Activated CD4-positive, alpha-beta T cell treated with anti-CD3 and anti-CD28 coated beads for 1 hour (primary cell): ENCODE measurements at places on chromosomes 12 and 14.

DNA sequence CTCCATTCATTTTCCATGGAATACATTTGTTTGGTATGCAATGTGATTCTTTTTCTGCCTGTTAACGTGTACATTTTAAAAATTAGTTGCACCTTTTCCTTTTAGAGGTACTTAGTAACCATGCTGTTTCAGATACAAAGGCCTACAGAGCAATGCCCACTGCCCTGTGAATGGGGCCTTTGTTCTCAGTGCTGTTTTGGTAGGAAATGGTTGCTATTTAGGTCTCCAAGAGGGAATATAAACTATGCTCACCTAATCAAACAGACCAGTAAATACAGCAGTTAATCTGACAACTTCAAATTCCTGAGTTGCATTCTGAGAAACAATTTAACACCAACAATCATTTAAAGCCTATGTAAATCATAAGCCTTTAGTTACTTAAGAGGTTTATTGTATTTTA, 188.7 kb downstream of the BCAT1 start:
- no peak for DNase-seq

GRCh38 chr12:54933376-54933775, 51.2 kb downstream of the TESPA1 start:
- DNase-seq: no peak

- DNase-seq: no peak
Observed at GRCh38 chr12:81465876-81466275, 293.3 kb downstream of the PPFIA2 start.

DNA sequence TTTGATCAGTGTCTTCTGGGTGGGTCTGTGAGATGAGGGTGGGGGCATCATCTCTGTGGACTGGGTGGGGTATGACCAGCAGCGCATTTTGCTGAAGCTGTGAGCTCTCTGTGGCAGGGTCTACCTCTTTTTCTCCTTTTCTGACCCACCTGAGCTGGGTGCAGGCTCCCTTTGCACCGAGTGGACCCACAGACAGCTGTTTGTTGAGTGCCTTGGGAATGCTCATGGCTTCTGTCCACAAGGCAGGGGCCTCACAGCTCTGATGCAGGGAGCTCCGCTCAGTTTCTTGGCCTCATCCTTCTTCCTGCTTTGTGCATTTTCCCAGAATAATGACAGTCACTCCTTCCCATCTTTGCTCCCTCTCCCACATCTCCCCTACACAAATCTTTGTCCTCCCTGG, 380.6 kb downstream of the DPF3 start:
- no peak for DNase-seq

DNA sequence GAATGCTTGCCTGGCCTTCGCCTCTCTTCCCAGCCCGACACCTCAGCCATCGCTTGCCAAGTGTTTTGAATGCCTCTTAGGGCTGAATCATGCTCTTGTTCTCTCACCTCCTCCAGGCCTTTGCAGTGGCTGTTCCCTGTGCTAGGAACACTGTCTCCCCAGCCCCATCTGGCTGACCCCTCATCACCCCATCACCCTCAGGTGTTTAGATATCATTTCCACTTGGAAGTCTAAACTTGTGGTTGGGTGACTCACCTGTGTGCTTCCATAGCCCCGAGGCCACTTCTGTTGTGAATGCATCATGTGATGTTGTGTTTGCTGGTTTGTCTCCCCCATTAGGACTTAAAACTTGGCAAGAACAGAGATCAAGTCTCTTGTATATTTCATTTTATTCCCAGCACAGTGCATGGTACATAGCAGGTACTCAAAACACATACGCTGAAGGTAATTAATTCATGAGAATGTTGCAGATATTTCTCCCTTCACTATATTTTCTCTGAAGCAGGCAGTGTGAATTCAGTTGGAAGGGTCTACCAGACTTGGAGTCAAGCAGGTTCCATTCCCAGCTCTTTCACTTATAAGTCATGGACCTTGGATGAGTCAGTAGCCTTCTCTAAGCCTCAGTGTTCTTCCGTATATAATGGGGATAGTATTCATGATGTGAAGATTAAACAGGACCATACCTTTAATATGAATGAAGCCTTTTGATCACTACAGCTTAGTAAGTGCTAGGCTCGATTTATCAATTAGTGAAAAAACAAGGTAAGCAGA, 67.8 kb downstream of the HRK start:
- no peak for DNase-seq

GRCh38 chr14:23578560-23579310, at the start of gene JPH4:
Gene JPH4 (minus strand): TSS chr14:23578790. CDS start chr14:23577453, 1,337 bp downstream.
- DNase-seq: no peak

DNA sequence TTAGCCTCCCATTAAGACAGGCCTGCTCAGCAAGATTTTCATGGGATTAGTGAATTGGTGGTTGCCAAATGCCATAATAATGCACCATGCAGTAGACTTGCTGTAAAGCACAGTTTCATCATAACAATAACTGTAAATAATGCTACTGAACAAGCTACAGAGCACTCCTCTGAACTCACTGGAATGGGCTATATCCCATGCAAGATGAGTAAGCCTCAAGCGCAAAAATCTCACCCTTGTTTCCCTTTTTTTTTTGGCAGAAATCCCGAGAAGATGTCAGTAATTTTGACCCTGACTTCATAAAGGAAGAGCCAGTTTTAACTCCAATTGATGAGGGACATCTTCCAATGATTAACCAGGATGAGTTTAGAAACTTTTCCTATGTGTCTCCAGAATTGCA, 145.9 kb upstream of the HIF1A start:
- DNase-seq: no peak

- DNase-seq: no peak
Observed at GRCh38 chr14:94676495-94677185, 64.4 kb downstream of the SERPINA3 start.

DNA sequence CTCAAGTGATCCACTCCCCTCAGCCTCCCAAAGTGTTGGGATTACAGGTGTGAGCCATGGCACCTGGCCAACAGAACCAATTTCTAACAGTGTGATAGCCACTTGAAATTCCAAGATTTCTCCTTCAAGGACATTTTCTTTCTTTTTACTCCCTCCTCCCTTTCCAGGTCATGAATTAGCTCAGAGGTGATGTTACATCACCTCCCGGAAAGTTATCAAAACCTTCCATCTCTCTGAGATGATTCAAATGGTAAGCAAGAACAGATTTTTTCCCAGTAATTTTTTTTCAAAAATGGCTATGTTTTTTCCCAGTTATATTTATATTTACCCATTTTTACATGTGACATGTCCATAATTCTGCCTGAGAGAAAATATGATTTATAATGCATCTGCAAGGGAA, 15.6 kb upstream of the SMAGP start:
- DNase-seq: no peak

DNA sequence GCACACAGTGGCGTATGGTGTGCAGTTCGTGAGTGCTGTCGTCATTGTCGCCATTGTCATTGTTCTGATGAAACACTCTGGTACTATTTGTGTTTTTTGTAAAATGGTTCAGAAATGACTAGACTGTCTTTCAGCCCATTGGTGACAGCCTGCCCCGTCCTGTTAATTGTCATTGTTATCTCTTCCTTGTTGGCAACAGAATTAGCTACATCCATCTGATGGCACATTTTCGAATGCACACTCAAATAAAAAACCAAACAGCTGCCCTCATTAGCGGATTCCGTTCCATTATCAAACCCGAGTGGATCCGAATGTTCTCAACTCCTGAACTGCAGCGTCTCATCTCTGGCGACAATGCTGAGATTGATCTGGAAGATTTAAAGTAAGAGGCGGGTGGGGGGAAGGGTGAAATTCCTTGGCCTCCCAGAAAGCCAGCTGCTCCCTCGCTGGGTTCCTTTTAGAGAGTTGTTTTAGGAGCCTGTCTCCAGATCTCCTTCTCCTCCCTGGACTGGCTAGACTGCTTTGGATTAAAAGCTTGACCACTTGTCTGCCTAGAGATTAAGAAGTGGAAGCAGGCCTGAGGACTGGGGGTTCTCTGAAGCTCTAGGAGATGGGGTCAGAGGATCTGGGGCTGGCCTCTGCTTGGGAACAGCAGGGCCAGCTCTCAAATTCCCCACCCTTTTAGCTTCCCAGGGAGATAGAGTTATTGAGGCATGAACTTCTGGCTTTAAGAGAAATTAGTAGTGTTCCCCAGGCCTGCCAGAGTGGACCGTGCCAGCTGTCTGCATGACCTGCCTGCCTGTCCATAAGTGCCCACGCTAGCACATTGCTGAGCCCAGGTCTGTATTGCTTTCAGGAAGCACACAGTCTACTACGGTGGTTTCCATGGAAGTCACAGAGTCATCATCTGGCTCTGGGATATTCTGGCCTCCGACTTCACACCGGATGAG, 43.3 kb downstream of the MMAB start:
- no peak for DNase-seq

DNA sequence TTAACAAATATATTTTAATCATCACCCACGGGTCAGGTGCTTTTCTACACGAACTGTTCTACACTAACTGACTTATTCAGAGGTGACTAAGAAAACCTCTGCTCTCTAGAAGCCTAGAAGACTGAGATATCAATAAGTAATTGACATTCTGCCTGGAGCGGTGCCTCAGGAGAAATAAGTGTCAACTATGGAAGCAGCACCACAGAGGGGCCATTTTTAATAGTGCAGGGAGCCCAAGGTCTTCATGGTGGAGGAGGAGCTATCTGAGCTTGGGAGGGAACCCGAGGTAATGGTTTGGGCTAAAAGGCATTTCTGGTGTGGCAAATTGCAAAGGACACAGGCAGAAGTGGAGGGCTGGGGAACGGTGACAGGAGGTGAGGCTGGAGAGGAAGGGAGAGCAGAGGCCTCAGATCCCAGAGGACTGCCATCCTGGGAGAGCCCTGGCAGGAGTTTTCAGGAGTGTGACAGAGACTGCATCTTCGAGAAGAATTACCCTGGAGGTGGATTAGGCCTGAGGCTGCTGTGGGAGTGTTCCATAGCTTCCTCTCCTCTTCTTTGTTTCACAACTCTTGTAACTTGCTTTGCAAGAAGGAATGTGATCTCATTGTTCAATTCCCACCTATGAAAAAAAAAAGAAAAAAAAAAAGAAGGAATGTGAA, 123.1 kb downstream of the NPAS3 start:
- DNase-seq: no peak

DNA sequence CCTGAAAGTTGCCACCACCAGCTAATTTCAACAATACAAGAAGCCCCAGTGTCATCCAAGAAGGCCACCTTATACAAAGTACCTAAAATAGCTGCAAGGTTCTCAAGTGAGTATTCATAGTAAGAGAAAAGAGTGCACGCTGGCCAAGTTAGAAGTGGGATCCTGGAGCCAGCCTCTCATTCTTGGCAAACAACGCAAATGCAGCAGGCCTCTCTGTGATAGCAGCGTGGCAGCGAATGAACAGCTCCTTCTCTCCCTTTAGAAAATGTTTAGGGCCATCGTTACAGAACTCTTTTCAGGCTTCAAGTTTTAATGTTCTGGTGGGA, 78.0 kb upstream of the IFNG-AS1 start:
- no peak for DNase-seq

DNA sequence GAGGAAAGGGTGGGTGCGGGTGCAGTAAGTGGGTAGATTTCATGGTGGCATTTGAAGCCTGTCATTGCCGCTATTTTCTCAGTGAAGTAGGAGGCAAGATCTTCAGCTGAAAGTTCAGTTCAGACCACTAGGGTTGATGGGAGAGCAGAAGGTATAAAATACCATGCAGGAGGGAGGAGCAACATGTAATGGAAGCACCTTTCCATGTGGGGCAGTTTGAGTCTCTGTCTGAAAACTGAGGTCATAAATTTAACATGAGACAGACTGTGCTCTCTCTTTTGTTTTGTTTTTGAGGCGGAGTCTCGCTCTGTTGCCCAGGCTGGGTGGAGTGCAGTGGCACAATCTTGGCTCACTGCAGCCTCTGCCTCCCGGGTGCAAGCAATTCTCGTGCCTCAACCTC, 22.7 kb downstream of the LRRC74A start:
- DNase-seq: no peak

- DNase-seq: no peak
Observed at GRCh38 chr12:131740626-131741025, 29.7 kb downstream of the SFSWAP start.

- no peak for DNase-seq
Observed at GRCh38 chr12:113129664-113130456, 5.7 kb downstream of the RASAL1 start.

- DNase-seq: no peak
Observed at GRCh38 chr14:102184316-102185035, 44.8 kb downstream of the WDR20 start.

DNA sequence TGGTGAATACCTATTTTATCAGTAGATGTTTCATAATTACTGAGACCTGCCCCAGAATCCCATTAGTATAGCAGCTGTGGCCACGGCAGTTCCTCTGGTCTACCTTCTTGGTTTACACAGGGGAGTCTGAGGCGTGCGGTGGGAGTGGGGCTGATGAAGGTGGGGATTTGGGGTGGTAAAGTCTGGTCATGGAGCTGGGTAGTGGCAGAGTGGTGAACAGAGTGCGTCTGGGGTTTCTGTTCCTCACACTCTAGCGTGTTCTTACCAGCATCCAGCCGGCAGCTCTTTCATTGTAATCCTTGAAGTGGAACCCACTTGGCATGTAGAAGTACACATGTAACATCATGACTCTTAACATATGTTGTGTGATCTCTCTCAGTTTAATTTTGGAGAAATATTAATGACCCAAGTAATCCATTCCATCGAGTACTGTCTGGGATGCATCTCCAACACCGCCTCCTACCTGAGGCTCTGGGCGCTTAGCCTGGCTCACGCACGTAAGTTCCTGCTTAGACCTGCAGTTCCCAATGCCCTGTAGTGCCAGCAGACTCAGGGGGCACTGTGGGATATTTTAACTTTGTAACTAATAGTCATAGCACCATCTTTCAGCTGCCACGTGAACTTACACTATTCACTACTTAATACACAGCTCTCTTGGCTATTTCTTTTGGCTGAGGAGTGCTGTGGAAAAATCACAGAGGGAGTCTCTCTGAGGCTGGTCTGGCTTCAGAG, 7.9 kb upstream of the DNAH10 start:
- no peak for DNase-seq

DNA sequence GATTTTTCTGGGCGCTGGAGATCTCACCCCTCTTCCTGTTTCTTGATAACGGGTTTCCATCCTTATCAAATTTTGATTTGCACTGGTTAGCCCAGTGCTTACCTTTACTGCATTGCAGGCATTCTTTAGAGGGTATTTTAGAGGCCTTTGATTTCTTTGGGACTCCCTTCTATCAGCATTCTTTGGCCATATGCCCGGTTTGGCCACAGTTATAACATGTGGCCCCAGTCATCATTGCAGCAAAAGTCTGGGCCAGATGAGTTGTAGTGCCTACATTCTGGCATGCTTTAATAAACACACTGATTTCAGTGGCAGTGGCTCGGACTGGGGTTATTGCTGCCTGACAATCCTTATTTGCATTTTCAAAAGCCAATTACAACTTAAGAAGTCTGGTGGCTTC, 82.3 kb downstream of the KCNMB4 start:
- DNase-seq: no peak

- no peak for DNase-seq
Observed at GRCh38 chr12:20213723-20214625, 154.4 kb upstream of the PDE3A start.

DNA sequence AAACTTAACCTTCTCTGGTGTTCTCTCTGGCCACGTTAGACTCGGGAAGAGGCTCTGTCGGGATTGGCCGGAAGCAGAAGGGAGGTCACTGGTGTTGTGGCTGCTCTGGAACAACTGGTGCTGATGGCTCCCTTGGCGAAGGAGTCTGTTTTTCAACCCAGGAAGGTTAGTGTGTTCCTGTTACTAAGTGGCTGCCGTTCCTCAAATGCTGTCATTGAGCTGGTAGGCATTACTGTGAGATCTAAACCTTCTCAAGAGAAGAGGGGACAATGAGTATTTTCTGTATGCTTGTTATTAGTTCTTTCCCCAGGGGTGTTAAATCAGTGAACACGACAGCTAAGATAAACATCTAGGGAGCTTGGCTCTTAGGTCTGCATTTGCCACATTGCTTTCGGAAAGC, 18.3 kb downstream of the POP5 start:
- no peak for DNase-seq
